ENCODE measurements at places on chromosomes 4 and X.

DNA sequence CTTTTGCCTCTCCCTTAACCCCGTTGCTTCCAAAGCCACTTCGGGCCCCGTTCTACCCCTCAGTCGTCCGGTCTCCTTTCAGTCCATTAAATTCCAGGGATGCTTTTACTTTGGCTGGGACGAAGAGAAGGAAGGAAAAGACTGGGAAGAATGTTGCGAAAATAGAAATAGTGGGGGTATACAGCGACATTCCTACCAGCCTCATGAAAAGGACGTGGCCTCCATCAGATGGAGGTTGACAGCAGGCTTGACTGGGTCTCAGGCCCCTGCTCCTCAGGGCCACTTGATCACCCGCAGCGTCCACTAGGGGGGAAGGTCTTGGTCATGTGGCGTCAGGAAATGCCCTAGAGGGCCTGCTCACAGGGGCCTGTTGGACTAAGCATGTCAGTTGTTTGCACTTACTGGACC, 657 bp upstream of the ANKRD50 start:
- peak; percentile 80 for DNase-seq

DNA sequence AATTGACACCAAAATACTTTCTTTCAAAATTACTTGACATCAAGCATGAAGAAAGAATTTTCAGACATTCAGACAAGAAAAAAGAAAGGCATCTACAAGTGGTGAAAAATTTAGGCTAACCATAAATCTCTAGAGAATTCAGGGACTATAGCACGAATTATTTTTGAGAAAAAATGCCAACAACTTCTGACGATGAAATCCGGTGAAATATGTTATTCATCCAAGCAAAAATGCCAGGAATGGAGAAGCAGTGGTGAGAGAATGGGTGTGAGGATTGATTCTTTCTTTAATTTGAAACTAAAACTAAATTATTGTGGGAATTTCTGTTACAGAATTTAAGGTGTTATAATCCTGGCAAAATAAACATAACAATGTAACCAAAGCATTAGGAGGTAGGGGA, 69.4 kb upstream of the SORBS2 start:
- no peak for DNase-seq

DNA sequence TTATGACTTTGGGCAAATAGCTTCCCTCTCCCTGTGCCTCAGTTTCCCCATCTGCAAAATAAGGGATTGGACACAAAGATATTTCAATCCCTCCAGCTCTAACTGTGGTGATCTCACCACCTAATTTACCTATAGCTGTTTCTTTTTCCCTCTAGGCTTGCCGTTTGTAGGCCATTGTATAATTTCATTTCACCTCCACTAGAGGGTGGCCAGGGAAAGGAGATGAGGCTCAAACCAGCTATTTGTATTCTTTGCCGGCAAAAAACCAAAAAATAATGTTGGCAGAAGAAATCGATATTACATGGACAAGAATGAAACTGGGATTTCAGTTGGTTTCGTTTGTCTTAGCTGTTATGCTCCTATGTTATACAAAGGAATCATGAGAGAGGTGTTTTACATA, 36.1 kb upstream of the DOCK11 start:
- no peak for DNase-seq

DNA sequence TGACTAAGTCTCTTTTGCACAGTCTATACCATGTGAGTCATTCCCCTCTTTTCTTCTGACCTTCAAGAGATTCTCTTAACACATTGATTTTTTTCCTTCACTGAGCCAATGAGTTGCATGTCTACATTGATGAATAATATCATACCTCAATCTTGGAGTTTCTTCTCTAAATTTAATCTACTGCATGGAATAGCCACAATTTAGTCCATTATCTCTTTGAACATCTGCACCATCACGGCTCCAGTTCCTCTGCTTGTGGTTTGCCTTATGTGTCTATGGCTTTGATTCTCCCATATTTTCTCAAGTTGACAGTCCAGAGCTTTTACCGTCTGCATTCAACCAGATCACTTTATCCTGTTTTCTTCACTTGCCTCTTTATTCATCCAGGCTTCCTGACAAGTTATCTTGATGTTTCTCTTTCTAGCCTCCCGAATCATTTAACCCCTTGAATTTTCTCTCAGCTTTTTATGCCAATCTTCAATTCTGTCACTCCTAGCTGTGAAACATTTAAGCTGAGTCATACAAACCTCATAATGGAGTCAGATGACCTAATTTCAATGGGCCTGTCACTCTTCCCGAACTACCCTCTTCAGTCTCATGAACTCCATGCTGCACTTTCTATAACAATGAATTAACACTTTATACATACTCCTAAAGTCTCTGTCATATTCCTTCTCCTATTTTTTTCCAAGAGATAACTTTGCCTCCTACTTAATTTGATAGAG, 222.3 kb downstream of the CPE start:
- no peak for DNase-seq

DNA sequence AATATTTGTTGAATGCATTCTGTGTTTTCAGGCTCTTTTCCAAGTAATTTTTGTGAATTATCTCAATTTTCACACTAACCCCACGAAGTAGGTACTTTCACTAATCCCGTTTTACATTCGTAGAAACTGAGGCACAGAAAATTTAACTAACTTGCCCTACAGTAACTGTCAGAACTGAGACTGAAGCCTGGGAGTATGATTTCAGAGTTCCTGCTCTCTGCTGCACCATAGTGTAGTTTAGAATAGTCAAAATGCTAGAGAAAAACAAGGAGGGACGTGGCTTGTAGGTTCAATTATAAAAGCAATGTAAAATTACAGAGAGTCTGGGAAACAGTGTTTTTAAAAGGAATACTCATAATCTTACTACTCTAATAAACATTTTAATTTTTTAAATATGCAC, 2.2 kb downstream of the CLCN3 start:
- DNase-seq: no peak

DNA sequence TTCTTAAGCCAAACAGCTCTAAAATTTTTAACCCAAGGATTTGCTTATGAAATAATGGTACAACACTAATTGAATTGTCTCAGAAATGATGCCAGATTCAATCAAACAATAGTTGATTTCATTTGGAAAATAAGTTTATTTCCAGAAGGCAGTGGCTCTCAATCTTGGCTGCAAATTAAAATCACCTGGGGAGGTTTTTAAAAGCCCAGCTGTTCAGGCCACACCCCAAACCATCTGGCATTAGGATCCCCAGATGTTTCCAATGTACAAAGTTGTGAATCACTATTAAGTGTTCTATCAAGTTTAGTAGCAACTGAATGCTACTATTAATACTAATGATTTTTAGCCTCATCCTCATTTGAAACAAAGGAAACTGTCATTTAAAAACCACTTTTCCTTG, 22.2 kb downstream of the TMEM184C start:
- DNase-seq: peak; percentile 45

GRCh38 chr4:28890949-28891775, 1829.0 kb upstream of the PCDH7 start:
- DNase-seq: no peak
